AG10803 (cell line): ENCODE measurements at places on chromosomes 7 and 10.
A peak's percentile ranks its signal among the peaks of the same experiment; 100 is the strongest.

GRCh38 chr7:48786951-48787350, 137.4 kb upstream of the CDC14C start:
- no peak for DNase-seq

GRCh38 chr7:2037808-2038522, 194.8 kb downstream of the MAD1L1 start:
- DNase-seq: peak; percentile 29

DNA sequence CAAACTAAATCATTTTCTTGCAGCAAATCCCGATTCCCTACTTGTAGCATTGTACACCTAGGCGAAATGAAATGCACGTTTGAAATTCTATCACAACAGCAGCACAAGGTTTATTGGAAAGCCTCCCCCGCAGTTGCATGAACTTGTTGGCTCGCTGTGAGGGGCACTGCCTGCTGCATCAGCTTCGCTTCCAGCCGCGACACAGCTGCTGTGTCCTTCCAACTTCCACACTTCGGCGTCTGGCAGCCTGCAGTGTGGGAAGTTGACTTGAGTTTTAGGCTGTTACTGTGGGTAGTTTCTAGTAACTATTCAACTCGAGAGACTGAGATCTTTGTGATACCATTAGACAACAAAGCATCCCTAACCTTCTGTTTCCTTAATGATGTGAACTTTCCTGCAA, 315.8 kb upstream of the TPK1 start:
- no peak for DNase-seq

- DNase-seq: no peak
Observed at GRCh38 chr7:73970801-73971229, 57.2 kb upstream of the ELN start.

GRCh38 chr10:63437116-63437949, 28.4 kb downstream of the JMJD1C start:
- no peak for DNase-seq

DNA sequence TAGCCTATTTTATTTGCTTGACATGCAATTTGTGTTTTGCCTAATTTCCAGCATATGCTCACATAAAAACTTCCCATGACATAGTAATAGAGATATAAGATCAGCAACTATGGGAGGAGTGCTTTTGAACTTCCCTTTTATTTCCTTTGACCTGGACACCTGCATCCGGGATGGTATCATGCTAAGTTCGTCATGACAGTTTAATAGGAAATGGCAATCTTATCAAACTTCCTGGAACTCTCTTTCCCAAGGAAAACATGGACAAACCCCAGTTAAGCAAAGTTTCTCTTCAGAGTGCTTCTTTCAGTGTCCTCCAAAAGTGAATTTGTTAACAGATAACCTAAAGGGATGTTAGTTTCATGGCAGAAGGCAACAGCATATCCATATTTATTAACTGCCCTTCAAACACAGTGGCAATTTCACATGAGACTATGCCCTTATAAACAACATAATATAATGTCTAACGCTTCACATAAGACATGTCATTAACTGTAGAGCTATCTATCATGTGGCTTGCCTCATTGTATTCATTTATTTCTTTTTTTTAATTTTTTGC, 474.7 kb upstream of the SEMA3A start:
- no peak for DNase-seq

- no peak for DNase-seq
Observed at GRCh38 chr7:138666385-138666784, 34.8 kb downstream of the SVOPL start.

GRCh38 chr10:42111661-42112330, 526.6 kb downstream of the ZNF33B start:
- DNase-seq: no peak

GRCh38 chr7:124022551-124022950, 10.3 kb downstream of the TMEM229A start:
- no peak for DNase-seq

DNA sequence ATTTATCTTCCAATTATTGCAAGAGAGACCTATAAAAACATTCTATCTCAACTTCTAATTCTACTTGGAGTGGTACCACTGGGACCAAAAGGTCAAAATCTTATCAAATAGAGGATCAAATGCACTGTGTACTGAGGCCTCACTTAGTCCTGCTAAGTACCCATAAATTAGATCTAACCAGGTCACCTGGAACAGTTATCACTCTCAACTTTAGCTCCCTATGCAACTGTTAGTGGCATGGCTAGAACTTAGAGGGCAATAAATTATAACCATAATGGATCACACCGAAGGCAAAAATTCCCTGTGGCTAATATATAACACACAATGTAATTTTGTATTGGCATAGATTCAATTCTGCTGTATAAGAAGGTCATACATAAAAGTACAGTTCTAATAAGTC, 428.9 kb downstream of the PCDH15 start:
- no peak for DNase-seq

GRCh38 chr7:143980746-143981510, 19.2 kb upstream of the OR6B1 start:
- DNase-seq: no peak

DNA sequence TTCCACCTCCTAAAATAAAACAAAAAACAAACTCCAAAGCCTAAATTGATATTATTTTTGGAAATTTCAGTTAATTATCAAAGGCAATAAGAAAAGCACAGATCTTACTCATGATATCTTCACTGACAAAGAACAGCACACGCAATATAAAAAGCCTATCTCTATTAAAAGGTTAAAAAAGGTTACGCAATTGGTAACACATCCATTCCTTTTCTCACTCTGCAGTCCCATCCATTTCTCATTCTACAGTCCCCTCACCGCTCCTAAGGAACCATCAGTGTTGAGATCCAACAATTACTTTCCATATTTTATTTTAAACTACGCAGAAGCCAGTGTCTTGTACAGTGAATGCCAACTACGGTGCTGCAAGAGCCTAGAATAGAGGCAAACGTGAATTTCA, 1.3 kb downstream of the SEC61G start:
- no peak for DNase-seq

DNA sequence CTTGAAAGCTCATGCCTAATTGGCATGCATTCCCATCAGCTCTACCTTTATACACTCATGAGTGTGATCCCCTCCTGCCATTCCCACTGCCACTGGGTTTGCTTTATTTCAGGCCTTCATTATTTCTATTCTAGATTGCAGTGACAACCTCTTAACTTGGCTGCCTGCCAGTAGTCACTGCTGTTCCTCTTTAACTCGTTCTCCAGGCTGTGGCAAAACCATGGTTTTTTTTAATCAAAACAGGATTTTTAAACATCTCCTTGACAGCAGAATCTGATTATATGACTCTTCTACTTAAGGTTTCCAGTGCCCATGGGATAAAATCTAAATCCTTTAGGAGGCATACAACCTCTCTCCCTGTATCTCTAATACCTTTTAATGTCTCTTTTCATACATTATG, 223.7 kb upstream of the PCDH15 start:
- DNase-seq: no peak

- no peak for DNase-seq
Observed at GRCh38 chr7:157297185-157297584, 39.6 kb upstream of the DNAJB6 start.

GRCh38 chr10:62554632-62555199, 180.5 kb downstream of the ZNF365 start:
- DNase-seq: peak; percentile 86

DNA sequence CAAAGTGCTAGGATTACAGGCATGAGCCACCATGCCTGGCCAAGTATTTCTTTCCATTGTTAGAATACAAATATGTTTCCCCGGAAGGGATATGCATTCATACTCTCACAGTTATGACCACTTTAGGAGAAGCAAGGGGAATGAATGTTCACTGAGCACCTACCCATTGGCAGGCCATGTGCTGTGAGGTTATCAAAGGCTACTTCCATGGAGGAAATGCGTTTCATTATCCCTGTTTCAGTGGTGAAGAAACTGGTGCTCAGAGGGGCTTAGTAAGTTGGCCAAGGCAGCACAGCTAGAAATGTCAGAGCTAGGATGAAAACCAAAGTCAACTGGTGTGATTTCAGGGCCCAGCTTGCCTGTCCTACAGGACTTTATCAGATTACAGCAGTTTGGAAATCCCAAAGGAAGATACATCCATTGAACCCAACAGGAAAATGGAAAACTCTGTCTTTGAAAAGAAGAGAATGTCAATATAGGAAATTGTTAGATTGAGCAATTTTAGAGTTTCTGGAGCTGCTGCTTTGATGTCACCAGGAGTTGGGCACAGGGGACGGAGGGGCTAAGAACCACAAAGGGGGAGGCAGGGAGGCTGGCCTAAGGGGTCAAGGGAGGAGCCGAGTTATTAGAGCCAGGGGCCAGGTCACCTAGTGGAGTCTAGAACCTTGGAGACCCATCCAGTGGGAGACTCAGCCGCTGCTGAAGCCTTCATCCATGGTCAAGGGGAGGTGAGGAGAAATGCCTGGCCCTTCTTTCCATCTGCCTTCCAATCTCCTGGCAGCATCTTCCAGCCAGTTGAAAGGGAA, 319.8 kb downstream of the FRMD4A start:
- DNase-seq: no peak

DNA sequence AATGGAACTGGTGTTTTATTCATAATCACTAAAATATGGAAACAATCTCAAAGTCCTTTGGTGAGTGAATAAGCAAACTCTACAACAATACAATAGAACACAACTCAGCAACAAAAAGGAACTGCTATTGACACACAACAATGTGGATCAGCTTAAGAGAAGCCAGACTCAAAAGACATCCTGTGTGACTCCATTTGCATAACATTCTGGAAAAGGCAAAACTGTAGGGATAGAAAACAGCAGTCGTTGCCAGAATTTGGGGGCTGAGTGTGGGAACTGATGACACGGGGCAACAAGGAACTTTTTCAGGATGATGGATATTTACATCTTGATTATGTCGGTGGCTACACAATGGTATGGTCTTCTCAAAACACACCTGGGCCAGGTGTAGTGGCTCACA, 32.4 kb upstream of the SVIL start:
- DNase-seq: no peak

GRCh38 chr10:74022926-74023629, 25.2 kb downstream of the VCL start:
- DNase-seq: no peak

GRCh38 chr7:130256704-130257103, 10.0 kb upstream of the CPA2 start:
- DNase-seq: no peak

- DNase-seq: no peak
Observed at GRCh38 chr7:1987084-1987535, 245.6 kb downstream of the MAD1L1 start.

- DNase-seq: no peak
Observed at GRCh38 chr10:72234560-72235095, 18.6 kb upstream of the ASCC1 start.

GRCh38 chr10:63713191-63714144, 192.3 kb downstream of the REEP3 start:
- DNase-seq: peak; percentile 62

DNA sequence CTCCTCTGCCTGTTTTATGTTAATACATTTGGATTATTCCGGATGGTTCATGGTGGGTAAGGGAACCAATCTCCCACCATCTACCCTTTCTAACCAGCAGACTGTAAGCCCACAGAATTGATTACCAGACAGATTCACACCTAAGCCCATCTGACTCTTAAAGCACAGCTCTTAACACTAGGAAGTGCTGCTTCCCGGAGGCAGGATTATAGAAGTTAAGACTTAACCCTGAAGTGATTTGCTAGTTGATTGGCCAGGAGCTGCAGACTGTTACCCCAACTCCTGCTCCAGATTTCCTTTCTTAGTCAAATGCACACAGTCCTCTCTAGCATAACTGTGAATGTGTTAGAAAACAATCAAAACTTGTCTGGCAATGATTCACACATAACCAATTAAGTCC, 221.7 kb downstream of the CDK14 start:
- no peak for DNase-seq

DNA sequence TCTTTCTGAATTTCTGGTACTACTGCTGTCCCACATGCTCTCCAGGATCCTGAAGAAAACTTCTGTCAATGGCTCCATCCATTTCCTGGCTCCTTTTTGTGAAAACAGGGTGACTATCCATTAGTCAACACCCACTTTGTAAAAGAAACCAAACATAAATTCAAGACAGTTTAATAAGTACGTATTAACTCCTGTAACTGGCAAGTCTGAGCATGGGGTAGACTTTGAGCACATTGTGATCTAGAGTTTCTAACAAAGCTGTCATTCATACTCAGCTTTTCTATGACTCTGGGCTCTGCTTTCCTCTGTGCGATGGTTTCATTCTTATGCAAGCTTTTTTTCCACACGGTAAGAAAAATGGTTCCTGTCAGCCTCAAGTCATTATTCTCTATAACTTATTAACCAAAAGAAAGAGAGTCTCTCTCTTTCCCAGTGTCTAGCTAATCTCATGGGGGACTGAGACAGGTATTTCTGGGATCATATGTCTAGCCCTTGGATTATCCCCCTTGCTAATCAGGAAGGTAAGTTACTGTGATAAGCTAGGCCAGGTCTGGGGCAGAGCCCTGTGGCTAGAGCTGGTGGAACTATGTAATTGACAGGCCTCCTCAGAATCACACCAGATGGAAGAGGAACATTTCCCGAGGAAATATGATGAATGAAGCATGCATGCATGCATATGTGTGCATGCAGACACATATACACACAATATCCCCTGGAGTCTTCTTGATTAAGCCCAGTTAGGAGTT, 98.5 kb downstream of the GNAI1 start:
- DNase-seq: no peak

DNA sequence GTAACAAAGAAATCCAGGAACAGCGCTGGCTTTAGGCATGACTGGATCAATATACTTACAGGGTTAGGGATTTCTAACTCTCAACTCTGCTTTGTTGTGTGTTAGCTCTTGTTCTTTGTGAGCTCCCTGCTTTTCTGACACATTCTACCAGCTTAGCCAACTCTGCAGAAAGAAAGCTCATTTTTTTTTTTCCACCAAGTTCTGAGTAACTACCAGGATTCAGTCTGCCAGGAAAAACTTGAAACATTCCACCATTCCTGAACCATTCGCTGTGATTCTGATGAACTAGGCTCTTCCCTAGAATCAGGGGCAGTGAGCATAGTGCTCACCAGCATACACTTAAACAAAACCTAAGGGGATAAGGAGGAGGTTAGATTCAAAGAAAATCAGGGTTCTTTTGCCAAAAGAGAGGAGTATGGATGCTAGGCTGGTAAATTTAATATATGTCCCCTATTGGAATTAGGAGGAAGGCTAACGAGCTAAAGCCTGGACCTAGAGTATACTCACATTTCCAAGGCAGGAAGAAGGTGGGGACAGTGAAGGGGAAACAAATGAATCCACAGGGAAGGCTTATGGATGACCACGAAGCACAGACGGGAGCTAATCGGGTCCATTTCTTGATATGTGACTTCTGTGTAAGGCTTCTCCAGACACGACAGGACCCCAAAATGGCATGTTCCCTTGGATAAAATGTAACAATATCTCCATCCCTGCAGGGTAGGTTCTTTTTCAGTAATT, 183.4 kb downstream of the PRKG1 start:
- peak; percentile 69 for DNase-seq
